ENCODE measurements at places on chromosomes 6 and 20.

- DNase-seq, result no peak
These were observed 192.2 kb upstream of the TENT5A start for GRCh38 chr6:81944661-81945060.

DNA sequence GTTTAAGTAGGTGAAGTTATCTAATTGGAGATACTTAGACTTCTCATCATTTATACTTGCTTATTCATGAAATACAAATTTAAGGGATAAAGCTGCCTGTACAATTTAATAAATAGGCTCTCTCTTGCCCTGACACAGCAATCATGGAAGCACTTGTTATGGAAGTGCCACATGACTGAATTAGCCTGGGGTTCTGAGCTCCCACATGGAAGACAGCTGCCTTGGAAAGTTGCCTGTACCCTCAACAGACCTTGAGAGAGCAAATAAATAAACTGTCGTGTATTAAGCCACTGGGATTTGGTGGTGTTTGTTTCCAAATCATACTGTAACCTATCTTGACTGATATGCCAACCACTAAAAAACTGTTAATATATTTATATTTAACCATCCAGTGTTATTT is 87.0 kb upstream of the RSPO3 start:
- DNase-seq, result no peak

GRCh38 chr20:15122613-15123012 is 785.2 kb upstream of the FLRT3 start:
- no peak for DNase-seq

GRCh38 chr6:124956018-124956417 is 6.2 kb upstream of the RNF217 start:
- DNase-seq, result no peak

- no peak for DNase-seq
These were observed 5.9 kb upstream of the SULF2 start for GRCh38 chr20:47791084-47791599.
